ENCODE measurements at places on chromosomes 4 and X.

GRCh38 chr4:72286185-72286584, 254.4 kb downstream of the NPFFR2 start:
- no peak for DNase-seq

GRCh38 chr4:38582889-38583470, 81.0 kb upstream of the KLF3 start:
- DNase-seq = no peak

DNA sequence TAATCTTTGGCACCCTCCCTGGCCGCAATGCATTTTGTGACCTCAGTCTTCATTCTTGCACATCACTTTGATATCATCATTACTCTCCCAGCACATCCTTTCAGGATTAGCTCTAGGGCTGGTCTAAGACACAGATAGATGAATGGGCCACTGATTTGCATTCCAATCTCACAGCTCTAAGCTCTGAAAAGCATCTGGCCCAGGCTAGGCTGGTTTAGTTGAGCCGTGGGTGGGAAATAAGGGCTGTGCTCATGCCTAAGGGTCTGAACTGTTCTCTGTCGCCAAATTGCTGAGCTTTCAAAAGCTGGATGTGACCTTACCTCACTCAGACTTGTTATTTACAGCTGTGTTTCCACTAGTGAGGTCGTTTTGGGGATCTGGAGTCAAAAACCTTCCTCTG, 30.0 kb upstream of the SLC9A7 start:
- DNase-seq = no peak

DNA sequence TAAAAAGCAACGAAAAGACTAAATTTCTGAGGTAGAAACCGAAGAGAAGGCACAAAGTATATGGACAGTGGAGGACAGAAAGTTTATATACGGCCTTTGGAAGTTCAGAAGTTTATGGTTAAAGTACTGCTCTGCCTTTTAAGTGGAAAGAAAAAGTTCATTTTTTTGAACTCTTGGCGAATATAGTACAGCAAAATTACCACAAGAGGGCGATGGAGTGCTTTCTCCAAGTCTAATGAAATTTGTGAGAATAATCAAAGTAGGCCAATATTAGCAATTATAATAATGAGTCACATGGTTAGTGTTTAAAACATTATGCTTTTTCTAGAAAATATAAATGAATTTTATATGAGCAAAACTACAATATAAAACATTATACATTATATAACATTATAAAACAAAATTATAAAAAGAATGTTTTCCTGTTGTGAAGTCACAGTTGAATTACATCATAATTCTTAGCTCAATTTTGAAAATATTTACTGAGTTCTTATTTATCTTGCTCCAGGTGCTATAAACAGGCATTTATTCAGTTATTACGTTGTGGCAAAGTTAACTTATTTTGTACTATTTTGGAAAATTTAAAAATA, 136.2 kb upstream of the BMPR1B start:
- DNase-seq = no peak

- no peak for DNase-seq
Observed at GRCh38 chrX:37651921-37652452, 33.6 kb upstream of the XK start.

GRCh38 chrX:131816551-131817136, 206.5 kb upstream of the STK26 start:
- no peak for DNase-seq

DNA sequence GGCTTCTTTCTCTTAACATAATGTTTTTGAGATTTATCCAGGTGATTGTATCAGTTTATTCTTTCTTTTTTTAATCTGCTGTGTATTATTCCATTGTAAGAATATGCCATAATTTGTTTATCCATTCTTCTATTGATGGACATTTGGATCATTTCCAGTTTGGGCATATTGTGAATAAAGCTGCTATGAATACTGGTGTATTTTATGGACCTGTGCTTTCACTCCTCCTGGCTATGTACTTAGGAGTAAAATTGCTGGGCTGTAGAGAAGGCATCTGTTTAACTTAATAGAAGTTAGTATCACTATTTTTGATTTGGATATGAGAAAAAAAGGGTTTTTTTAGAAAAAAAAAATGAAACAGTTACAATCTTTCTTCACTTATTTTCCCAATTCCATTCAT, 50.0 kb upstream of the FAM9C start:
- no peak for DNase-seq

DNA sequence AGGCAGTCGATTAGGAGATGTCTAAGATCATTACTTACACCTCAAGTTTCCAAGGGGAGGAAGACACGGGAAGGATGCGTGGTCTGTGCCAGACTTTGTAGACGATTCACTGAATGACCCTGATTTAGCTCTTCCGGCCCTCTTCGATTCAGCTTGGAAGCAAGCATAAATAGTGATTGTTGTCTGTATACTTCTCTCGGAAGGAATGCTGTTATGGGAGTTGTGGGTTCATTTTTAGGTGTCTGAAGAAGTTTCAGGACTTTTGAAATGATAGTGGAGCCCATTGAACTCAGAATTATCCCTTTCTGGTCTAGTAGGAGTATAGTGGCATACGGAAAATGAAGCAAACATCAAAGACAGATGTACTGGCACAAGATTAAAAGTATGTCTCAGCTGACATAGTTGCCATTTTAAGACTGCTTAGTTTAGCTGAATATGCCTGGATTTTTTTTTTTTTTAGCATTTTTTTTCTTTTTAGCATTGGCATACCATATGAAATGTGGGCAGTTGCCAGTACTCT, 1.0 kb upstream of the ANKRD17 start:
- DNase-seq = no peak

DNA sequence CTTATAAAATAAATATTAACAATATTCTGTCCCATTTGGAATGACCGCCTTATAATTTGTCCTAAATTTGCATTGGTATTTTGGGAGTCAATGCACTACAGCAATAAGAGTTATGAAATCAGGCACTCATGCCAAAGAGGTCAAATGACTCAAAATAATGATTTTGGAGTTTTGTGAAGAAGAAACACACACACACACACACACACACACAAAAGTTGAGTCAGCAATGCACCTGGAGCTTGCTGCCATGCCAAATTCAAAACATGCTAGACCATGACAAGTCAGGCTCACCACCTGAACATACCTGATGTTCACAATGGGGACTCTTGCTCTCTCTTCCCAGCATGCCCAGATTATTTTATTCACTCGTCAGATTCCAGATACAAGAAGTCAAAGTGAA, 56.7 kb downstream of the PROM1 start:
- no peak for DNase-seq

- DNase-seq = no peak
Observed at GRCh38 chrX:130896802-130897501, 6.1 kb downstream of the ENOX2 start.

GRCh38 chrX:72131317-72132294, at the start of gene RTL5:
Gene RTL5, minus strand, starts transcription at chrX:72131915.
- peak; percentile 60 for DNase-seq

DNA sequence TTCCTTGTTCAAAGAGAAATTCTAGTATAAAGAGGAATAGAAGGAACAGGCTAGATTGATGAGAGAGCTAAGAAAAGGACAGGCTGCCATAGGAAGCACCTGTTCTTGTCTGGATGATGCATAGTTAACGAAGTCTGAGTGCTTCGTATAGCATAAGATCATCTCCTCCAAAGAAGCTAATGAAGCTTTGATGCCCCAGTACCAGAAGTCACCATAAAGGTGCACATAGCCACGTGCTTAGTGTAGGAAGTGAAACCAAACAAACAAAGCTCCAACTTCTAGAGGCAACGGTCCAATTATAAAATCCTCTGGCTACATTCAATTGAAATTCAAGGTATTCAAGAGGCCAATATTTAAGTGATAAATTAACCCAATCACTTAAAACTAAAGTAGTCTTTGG, 31.0 kb downstream of the AFAP1 start:
- DNase-seq = no peak

DNA sequence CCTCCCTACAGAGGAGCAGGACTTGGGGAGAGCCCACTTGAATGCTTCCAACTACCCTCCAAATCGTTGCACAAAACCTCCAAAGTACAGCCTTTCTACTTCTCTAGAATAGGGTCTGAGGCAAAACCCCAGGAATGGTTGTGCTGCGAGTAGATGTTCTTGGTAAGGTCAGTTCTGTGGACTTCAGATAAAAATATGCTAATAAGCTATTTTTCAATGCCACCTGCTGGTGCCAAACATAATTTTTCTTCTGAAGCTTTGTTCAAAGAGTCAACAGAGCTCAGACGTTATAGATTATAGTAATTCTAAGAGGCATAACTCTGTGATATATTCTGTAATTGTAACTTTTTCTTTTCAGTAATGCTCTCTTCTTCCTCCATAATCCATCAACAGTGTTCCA, 425.7 kb downstream of the GPAT3 start:
- no peak for DNase-seq

GRCh38 chr4:66430856-66431255, 760.6 kb upstream of the EPHA5 start:
- DNase-seq = no peak

DNA sequence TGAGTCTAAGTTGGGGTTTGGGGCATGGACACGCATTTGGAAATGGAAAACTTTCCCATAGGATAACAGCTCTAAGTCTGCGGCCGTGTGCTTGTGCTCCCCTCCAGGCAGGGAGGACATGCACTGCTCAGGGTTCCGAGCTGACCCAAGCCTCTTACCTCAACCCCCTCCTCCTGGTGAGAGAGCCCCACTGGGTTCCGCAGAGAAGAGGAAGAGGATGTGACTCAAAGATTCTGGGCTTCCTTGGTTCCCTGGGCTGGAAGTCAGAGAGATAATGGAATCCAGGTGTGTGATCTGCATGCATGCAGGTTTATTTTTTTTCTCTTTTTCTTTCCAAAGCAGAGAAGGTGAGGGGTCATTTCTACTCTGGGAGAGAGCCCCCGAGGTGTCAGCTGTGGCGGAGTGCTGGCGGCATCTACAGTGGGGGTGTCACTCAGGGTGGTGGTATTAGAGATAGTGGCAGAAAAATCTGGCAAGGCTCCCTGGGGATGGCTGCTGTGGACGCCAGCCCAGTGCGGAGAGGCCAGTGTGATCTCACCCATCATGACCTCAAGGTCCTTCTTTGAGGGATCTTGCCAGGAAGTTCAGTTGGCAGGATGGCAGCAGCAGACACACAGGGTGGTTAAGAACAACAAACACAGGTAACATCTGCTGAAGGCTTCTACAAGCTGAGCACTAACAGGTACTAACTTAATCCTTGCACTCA, 168.7 kb upstream of the HAND2 start:
- DNase-seq = no peak

DNA sequence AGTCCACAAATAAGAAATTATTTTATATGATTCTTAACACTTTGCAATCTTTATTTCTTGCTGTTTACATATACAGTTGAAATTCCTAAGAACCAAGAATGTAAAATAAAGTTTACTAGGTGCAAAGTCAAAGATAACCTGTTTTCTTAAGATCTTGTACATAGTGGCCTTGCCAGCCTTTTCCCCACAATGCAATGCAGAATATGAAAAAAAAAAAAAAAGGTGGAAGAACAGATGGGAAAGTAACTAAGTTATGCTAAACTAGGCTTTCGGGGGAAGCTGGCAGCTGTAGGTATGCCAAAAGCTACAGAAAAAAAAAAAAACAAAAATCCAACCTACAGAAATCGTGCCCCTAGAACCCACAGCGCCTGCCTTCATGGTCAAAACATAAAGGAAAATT, 1588.4 kb downstream of the STIM2 start:
- DNase-seq = no peak

DNA sequence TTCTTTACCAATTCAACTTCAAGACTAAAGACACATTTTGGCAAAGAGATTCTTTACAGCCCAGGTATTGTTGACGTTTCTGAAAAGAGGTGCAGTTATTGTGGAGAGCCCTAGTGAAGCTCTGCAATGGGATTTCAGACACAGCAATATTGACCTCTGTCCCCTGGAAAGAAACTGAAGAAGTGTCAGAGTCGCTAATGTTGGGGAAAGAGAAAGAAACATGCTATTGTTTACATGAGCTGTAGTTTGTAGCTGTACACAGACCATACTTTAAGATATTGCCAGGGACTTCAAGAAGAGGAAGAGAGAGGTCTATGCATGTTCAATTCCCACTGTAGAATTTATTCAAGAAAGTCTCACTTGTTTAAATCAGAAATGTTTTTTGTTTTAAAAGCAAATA, 497.3 kb upstream of the BOD1L1 start:
- DNase-seq = no peak

GRCh38 chr4:173488656-173489055, 41.4 kb downstream of the HAND2 start:
- no peak for DNase-seq

- no peak for DNase-seq
Observed at GRCh38 chr4:38002451-38003071, 42.4 kb downstream of the PTTG2 start.

GRCh38 chr4:105715692-105716278, 7.2 kb downstream of the GSTCD start:
- no peak for DNase-seq

DNA sequence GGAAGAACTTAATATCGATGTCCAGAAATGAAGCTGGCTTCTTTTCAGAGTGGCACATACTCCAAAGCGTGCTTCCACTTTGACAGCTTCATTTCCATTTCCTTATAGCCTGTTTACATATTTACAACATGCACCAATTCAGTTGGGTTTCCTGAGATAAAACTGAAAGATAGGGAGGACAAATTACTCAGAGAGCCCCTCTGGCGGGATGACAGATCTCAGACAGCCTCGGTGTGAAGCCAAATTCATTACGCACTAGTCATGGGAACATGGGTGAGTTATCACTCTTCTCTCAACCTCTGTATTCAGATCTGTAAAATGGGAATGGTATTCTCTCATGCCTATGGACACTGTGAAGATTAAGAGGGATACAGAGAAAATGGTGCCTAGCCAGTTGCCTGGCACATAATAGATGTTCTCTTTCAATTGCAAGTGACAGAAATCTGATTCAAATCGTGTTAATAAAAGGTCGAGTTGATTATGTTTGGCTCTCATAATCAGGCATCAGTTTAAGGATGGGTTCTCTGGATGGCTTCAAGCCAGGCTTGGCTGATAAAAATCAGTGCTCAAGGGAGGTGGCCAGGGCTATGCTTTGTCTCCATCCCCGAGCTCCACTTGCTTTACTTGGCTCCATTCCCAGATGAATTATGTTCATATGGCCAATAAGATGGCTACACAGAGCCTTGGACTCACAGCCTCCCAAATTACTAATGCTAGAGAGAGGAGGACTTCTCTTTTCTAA, 132.2 kb upstream of the C1QTNF7 start:
- DNase-seq = no peak

DNA sequence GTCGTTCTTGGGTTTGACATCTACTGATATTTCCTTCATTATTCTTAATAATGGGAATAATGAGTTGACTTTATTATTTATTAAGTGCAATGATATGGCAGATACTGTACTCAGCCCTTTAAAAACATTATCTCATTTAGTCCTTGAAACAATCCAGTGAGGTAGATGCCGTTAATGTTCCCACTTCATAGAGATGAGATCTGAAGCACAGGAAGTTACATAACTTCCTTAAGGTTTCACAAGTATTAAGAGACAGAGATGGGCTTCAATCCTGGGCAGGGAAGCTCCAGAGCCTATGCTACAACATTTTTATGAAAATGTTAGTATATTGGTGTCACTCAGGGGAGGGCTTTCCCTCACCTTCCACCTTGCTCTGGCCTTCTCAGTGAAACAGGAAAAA, 9.7 kb upstream of the KLHL13 start:
- DNase-seq = no peak

All from NCI-H1930 (cell line).